ENCODE measurements at places on chromosomes 2 and 18.

GRCh38 chr2:121142452-121142851, 142.6 kb downstream of the TFCP2L1 start:
- DNase-seq, result no peak

- DNase-seq, result no peak
Measured at GRCh38 chr2:20456636-20457426, 10.0 kb downstream of the RHOB start.

GRCh38 chr2:121778741-121779487, 23.5 kb downstream of the TSN start:
- DNase-seq, result no peak

- DNase-seq, result no peak
Measured at GRCh38 chr2:169069341-169069740, at the start of gene DHRS9. TSS of gene DHRS9 (plus strand) at chr2:169069563. CDS start at chr2:169081582, 12,019 bp downstream.

- DNase-seq, result no peak
Measured at GRCh38 chr18:74836296-74837139, 238.8 kb downstream of the ZNF407 start.

DNA sequence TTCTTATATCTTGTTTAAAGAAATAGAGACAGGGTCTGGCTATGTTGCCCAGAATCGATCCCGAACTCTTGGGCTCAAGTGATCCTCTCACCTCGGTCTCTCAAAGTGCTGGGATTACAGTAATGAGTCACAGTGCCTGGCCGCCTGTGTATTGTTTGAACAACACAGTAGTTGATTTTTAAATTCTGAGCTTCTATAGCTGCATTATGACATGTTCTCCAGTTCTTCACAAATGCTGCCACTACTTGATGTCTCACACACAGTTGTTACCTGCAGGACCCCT, 7.7 kb upstream of the RHOB start:
- DNase-seq, result no peak

- no peak for DNase-seq
Measured at GRCh38 chr2:219248845-219249202, 3.5 kb downstream of the STK16 start.

DNA sequence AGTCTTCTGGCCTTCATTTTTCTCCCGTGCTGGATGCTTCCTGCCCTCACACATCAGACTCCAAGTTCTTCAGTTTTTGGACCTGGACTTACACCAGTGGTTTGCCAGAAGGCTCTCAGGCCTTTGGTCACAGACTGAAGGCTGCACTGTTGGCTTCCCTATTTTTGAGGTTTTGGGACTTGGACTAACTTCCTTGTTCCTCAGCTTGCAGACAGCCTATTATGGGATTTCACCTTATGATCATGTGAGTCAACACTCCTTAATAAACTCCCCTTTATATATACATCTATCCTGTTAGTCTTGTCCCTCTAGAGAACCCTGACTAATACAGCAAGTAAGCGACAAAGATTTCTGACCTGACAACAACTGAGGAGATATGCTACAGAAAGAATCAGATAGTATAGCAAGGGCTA, 7.2 kb downstream of the CDC42EP3 start:
- DNase-seq, result no peak

DNA sequence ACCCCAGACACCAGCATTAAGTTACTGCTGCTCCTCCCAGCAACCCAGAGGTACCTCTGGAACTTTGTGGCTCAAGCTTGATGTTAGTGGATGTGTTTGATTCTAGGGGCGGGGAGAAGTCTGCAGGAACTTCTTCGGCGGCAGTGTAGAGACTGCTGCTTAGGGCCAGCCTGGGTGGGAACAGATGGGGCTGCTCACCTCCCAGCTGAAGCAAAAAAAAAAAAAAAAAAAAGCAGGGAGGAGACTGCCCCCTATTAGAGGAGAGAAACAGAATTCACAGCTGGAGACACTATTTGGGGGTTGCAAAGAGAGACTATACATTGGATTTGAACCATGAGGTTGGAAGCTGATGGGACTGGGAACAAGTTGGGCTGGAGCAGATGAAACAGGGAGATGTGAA, 28.6 kb upstream of the FAM136A start:
- DNase-seq, result no peak

DNA sequence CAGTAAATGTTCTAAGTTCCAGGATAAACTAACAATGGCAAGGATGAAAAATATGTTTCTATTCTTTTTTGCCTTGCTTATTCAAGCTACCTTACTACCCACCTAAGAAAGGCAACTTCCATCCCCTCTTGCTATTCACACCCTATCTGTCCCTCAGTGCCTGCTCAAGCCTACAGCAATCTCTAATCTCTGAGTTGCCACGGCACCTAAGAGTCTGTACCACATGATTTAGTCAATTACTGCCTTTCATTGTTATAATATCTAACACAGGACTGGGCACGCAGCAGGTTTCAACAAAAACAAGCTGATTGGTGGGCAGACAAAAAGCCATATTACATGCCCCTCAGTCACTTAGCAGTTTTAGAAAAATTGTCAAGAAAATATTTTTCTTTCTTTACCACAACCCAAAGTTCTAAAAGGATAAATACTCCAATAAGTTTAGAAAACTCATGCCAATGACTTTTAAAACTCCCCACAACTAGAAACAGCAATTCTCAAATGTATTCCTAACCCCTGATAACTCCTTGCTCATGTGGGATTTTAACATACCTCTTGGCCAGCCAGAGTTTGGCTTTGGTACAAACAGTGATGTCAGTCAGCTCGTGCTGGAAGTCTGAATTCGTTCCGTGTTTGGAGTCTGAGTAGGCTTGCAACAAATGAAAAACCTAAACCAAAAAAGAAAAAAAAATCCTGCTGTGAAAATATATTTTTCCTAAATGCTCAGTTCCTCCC, 117.3 kb upstream of the ZFP36L2 start:
- no peak for DNase-seq

DNA sequence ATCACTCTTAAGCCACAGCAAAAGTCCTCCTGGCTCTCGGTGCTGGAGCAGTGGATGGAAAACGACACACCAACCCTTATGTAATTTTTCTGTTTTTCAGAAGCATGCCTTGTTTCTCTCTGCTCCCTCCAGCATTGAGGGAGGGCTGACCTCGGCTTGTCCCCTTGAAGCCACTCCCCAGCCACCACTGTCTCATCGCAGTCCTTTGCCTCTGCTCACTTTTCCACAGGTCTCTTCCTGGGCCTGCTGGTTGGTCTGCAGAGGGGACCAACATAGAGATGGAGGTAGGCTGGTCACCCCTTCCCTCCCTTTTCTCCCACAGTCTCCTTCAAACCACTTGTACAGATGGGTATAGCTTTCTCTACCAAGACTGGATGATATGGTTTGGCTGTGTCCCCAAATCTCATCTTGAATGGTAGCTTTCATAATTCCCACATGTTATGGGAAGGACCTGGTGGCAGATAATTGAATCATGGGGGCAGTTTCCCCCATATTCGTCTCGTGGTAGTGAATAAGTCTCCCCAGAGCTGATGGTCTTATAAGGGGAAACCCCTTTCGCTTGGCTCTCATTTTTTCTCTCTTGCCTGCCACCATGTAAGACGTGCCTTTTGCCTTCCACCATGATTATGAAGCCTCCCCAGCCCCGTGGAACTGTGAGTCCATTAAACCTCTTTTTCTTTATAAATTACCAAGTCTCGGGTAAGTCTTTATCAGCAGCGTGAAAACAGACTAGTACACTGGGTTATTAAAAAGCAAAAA, 14.3 kb upstream of the RIOK3 start:
- DNase-seq, result no peak

DNA sequence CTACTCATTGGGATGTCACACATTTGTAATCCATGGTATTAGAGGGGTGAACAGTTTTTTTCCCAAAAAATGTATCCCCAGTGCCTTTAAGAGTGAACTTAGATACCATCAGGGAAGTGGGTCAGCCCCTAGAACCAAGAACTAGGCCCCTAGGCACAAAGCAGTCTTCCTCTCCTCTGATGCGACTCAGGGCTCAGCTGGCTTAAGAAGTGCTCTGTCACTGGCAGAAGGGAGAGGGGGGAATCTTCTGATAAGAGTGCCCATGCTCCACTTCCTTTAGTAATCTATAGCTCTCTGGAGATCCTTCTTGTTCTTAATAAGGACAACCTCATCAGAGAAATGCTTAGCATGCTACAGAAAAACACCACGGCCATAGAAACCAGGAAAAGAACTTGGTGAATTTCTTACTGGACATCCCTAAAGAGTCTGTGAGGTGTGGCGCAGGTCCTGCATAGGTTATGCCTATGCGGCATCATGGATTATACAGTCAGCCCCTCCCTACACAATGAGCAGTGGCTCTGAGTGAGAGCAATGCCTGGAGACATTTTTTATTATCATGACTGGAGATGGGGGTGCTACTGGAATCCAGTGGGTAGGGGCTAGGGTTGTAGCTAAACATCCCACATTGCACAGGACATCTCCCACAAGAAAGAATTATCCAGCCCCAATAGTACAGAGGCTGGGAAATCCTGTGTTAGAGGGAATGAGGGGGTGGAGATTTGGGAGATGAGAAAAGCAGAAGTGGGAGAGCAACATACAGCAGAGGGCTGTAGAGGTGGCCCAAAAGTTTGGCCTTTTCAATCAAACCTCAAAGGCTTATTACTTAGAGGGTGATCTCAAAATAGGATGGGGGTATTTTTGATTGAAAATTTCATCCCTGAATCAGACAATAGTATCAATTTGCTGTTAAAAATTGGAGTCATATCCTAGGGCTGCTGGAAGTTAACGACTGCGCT, 21.7 kb upstream of the ZNF385B start:
- DNase-seq, result no peak
